ENCODE measurements at places on chromosomes 1 and 21.

GRCh38 chr1:85199667-85200462 lies 951 bp downstream of the SYDE2 start:
- DNase-seq = no peak

DNA sequence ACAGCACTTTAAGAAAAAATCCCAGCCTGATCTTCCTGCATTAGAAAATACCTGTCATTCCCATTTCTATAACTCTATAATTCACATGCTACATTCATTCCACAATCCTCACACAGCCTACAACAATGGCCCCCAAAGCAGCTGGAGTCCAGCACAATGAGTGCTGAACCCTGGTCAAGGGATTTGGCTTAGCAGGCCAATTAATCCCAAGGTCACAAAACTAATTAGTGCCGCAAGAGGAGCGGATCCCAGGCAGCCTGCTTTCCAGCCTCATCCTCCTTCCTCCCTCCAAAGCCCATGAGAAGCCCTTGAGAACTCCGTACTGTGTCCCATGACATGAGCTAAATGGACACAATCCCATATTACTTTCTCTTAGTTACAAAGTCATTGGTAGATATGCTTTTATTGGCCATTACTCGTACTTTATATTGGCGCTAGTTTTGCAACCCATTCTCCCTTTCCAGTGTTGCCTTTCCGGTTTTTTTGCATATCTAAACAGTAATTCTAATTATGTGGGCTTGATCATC lies 94.8 kb downstream of the DAB1 start:
- DNase-seq = no peak

GRCh38 chr1:221442056-221442455 lies 299.8 kb downstream of the DUSP10 start:
- DNase-seq = no peak

DNA sequence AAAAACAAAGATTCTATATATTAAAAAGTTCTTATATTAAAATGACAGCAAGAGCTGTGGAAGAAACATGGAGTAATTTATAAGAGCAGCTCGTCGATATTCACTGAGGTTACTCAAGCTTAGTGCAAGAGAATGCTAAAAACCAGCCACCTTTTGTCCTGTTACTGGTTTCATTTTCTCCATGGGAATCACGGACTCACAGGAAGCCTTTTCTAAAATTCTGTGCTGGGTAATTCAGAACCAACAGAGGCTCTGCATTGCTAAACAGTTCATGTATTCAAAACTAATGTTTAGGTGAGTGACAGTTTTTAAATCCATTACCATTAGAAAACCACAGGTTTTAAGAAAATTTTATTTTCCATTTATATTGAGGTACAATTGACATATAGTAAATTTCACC lies 147.8 kb upstream of the MAP1LC3C start:
- no peak for DNase-seq

DNA sequence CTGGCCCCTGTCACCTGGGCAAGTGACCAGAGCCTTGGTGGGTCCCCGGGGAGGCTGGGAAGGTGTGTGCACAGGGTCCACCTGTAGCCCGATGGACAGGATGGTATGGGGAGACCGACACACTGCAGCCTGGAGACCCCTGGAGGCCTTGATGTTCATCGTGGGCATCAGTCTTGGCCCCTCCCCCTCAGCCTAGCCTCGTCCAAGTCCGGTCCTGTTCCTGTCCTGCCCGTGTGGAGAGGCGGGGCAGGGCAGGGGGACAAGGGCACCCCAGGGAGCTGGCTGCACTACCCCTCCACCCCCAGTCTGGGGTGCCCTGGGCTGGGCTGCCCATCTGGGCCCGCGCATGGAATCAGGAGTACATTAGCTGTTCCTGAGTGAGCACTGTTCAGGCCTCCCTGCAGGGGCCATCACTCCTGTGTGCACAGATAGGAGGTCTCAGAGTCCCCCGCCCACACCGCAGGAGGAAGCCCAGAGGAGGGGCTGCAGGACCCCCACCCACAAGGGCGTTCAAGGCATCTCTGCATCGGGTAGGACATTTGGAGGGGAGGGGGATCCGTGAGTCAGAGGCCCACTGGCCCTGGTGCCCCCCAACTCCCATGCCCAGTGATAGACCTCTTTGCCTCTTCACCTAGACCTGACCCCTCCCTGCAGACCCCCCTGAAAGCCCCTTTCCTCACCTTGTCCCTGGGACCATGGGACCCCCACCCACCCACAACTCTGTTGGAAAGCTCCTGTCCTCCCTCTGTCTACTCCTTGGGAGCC lies 63.2 kb downstream of the WNT9A start:
- no peak for DNase-seq

GRCh38 chr1:24472527-24473251 lies 29.9 kb upstream of the RCAN3 start:
- DNase-seq = no peak

GRCh38 chr1:109225711-109226445 lies 12.2 kb downstream of the SARS1 start:
- DNase-seq = no peak

- no peak for DNase-seq
These were observed 41.0 kb downstream of the KCND3 start for GRCh38 chr1:111948209-111949171.

DNA sequence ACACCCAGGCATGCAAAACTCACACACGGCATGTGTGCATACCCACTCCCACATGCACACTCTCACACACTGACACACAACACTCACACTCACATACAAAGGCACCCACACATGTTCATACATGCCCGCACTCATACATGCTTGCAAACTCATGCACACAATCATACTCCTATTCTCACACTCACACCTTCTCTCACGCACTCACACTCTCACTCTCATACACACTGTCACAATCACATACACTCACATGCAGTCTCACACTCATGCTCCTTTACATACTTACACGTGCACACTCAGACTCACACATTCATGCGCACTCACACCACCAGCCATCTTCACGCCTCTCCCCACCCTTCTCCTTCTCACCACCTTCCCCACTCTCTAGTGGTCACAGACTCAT lies 3.1 kb downstream of the SLC5A9 start:
- DNase-seq = no peak

Data from stimulated activated CD8-positive, alpha-beta memory T cell treated with anti-CD3 and anti-CD28 coated beads, Interleukin-15, amount 100 ng/mL, for 4 hours (primary cell).